ENCODE measurements at places on chromosomes 7 and 10.

DNA sequence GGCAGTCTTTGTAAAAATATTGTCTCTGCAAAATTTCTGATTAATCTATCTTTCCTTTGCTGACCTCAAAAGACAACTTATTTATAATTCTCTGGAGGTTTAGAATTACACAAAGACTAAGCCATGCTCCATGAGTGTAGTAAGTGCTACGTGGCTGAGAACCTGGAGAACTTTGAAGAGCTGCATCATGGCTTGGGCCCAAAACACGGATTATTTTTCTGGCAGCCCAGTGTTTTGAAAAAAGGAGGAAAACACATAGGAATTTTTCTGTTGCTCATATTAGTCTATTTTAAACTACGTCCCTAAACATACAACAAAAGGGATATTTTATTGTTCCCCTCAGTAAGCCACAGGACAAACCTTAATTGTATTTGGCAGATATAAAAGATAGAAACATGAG lies 360.7 kb upstream of the MYO3A start:
- DNase-seq = no peak

DNA sequence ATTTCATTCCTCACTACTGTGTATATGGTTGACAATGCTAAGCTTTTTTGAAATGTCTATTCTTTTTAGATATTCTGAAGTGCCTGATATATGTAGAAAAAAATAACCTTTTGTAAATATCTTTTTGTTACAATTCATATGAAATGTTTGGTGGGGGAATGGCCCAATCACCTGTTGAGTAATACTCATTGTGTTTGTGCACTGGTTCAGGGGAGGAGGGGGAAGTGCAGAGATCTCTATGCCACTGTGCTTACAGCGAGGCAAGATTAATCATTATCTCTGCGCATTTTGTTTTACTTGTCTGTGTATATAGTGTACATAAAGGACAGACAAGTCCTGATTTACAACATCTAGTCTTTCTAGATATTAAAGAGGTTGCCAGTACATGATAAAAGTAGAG lies 25.2 kb downstream of the NUP42 start:
- DNase-seq = no peak

GRCh38 chr10:109480836-109481235 lies 442.5 kb downstream of the XPNPEP1 start:
- DNase-seq = no peak

DNA sequence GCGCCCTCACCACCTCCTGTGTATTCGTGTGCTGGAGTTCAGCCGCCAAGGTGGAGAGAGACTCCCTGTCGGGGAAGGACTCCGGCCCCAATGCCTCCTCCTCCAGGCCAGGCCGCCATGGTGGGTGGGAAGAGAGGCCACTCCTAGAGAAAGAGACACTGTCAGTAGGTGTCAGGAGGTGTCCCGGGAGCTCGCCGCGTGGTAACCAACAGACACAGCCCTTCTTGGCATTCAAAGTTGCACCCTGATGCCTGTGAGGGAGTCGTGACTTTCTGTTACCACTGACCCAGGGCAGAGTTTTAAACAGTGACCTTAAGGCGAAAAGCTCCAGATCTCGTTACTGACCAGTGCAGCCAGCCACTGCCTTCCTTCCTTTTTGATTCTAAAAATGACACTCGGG lies 155.2 kb downstream of the CUX1 start:
- no peak for DNase-seq
